Left colon (tissue), 2 donors: ENCODE measurements at places on chromosomes 7 and 10. TPM values are rescaled to one million over a fixed set of nuclear protein-coding genes. Genes with fewer than 3 reads are reported as not detected.

- DNase-seq: peak; percentile 69
Observed at GRCh38 chr7:94907026-94907810, at the start of gene PPP1R9A. TSS of gene PPP1R9A (plus strand) at chr7:94907594. CDS start at chr7:94910114, 2,520 bp downstream.

Gene SLC18A3
- total RNA-seq: 0.14 TPM

DNA sequence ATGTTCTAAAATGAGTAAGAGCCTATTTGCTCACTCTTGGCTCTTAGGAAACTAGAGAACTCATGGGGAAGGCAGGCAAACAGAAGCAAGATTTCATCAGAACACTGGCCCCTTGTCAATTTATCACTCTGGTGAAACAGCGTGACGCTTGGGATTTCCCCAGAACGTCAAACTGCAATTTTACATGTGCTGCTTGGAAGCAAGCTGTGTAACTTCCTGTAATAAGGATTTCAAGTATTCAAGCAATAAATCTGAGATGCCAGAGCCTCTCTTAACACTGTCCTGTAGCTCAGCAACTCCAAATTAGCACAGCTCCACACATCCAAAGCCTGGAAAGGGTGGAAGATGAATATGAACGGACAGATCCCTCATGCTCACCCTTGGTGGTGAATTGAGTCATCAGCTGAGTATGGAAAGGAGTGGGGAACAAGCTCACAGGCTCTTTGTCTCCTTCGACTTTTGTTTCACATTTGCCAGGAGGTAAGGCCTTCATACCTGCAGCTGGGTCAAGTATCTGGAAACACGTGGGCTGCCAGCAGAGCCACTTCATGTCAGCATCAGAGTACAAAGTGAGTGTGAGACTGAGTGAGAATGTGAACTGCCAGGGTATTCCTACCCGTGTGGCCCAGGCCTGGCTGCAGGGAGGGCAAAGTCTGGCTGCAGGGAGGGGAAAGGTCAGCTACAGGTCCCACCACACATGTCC is 140.4 kb upstream of the NAMPT start:
- DNase-seq: peak; percentile 69

Gene LIPN
- total RNA-seq: not detected

- no peak for DNase-seq
Observed at GRCh38 chr10:60896033-60896432, 48.0 kb downstream of the RHOBTB1 start.

Gene PMS2
- total RNA-seq: 10.7 TPM

Gene C10orf105
- total RNA-seq: not detected

DNA sequence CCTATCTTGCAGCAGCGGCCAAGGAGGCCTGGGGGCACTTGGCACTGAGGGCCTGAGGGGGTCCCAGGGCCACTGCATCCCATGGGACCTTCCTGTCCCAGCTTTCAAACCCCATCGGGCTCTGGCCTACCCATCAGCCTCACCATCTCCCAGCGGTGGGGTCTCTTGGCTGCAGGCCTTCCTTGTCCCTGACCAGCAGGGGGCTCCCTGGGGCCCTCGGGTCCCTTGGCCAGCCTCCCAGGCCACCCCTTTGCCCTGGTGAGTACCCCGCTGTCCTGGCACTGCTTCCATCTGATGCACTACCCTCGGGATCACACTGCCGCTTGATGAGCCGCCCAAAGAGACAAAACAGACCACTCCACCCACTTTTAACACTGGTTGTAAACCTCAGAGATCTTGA is 43.5 kb downstream of the YKT6 start:
- DNase-seq: no peak

Gene SUN3
- not detected for total RNA-seq

GRCh38 chr10:99329304-99329553 is at the start of gene CNNM1:
TSS of gene CNNM1 (plus strand) at chr10:99329356. CDS start at chr10:99329388, 32 bp downstream.
- peak; percentile 21 for DNase-seq

Gene FBXO24
- 0.34 TPM for total RNA-seq

- DNase-seq: no peak
Observed at GRCh38 chr10:116476461-116476860, 48.8 kb downstream of the PNLIPRP3 start.

DNA sequence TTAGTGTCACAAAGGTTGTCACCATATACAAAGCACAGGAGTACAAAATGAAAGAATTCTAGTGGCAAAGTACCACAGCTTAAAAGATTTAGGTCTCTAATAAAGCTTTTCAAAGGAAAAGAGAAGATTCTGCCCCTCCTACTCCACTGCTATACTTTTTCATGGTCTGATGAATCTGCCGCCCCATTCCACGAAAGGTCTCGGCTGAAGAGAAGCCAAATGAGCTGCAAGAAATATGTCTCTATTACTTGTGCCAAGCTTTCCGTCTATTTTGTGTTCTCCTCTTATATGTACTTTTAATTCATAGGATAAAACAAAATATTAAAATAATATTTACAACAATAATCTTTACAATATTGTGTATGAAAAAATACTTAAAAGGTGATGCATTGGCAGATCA is 222.6 kb downstream of the ANK3 start:
- DNase-seq: no peak

Gene GRID1
- total RNA-seq: 1.0 TPM

GRCh38 chr10:129784291-129784690 is 179.8 kb downstream of the EBF3 start:
- no peak for DNase-seq

DNA sequence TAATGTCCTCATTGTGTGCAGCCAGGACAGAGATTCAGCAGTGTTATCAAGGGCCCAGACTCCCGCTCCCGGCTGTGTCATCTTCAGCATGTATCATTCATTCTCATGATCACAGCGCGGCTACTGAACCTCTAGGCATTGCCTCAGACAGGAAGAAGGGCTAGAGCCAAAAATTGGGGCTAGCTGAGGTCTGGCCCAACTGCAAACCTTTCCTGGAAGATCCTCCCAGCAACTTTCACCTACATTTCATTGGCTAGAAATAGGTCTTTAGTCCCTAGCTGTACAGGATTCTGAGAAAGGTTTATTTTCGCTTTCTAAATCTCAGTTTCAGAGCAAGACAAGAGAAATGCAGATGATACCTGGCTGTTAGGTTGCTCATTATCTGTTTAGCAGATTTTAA is 81.9 kb downstream of the CREM start:
- DNase-seq: no peak

GRCh38 chr7:116041615-116042014 is 11.1 kb upstream of the TFEC start:
- DNase-seq: no peak

DNA sequence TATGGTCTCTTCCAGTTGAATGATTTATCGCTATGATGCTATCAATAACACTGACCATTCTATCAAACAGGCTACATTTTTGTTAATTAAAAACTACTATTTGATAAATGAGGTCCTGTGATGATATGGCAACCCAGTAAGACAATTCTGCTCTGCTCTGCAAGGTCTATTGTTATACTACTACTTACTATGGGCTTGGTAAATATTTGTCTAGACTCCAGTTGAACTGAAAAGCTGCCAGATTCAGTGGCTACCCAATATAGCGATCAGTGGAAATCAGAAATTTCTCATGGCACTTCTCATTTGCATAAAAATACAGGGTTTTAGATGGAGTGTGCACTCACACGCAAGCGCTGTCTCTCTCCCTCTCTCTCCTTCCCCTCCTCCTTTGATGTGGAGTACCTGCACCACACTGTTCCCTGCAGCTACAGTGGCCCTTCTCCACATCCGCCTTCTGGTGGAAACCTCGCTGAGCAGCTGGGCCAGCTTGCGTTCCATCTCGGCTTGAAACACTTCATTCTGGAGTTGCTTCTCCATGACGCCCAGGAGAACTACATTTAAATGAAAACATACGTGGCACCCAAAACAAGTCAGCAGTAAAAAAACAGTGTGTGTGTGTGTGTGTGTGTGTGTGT is 77.9 kb downstream of the KIAA1549 start:
- no peak for DNase-seq

GRCh38 chr10:104218751-104219150 is 13.4 kb downstream of the CFAP43 start:
- no peak for DNase-seq

DNA sequence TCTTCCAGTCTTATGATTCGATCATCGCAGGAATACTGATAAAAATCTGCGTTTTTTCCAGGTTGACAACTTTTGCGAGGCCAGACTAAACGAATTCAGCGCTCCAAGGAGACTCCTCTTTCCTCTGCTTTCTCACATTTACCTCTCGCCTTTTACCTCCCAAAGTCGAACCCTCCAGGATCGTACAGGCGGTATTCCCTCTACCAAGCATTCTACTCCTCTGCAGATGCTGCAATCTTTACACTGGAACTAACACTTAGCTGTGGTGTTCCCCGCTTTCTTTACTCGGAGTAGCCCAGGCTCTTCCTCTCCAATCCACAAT is 449 bp downstream of the NUDT5 start:
- no peak for DNase-seq

DNA sequence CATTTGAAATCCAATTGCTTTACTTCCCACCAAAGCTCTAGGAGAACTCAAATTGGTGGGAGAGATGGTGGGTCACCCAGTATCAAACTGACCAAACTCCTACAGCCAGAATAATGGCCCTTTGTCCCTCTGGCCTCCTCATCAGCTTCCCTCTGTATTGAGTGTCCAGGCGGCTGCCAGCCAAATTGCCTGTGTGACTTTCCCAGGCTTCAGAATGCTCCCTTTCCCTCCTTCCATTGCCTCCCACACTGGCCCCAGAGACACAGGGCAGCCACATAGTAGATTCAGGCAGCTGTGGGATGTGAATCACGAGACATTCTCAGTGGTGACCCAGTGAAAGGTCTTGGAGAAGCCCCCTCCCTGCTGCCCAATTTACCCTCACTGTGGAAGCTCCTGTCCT is 12.7 kb upstream of the VDAC2 start:
- DNase-seq: no peak

GRCh38 chr7:128164955-128165670 is 76.0 kb upstream of the LEP start:
- no peak for DNase-seq

- DNase-seq: no peak
Observed at GRCh38 chr10:4094751-4095150, 309.7 kb upstream of the KLF6 start.

DNA sequence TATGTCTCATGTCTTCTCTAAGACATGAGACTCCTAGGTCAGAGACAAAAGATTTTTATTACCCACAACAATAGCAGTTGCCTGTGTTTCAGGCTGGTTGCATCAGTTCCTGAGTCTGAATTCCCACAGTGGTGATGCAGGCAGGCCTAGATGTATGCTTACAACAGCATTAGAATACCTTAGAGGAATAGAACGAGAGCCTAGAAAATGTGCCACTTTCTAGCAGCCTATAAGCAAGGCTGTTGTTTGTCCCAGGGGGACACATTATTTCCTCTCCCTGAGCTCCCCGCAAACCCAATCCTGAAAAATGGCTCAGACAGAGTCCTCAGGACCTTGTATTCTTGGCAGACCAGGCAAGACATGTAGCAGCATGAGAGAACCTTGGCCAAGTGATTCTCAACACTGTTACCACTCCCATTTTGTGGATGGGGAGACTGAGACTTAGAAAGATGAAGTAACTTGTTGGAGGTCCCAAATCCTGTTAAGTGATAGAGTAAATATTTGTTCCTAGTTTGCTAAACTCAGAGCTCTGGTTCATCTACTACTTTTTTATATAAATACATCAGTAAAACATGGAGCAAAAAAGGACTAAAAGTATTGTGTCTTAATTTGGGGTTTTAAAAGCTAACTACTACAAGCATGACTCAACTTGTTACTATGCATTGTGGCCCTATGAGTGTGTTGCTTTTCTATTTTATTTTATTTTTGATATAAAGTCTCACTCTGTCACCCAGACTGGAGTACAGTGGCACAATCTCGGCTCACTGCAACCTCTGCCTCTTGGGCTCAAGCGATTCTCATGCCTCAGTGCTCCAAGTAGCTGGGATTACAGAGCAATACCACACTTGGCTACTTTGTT is 14.2 kb downstream of the VTI1A start:
- no peak for DNase-seq

DNA sequence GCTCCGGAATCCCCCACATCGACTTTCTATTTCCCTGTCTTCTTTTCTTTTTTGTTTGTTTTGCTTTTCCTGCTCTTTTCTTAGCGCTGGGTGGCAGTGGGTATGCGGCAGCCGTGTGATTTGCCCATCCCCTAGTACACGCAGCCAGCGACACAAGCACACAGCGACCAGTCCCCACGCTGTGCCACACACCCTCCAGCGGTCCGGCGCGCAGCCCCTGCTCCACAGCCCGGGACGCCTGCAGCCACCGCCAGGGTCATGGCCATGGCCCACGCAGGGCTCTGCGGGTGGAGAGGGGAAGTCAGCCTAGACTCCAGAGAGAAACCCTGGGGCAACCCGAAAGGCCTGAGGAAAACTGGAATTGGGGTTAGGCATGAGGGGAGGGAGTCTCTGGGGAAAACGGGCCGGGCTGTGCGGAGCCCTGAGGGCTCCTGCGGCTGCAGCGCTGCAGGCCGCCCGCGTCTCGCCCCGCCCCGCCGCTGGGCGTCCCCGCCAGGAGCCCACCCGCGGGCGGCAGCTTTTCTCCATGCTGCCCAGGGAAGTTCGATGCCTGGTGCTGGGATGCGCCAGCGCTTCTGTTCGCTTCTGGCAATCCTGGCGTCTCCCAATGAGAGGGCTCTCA is 2.5 kb downstream of the CHRM2 start:
- no peak for DNase-seq

GRCh38 chr7:136845899-136846465 is 22.5 kb upstream of the CHRM2 start:
- no peak for DNase-seq

Gene SNX10
- 2.4 TPM for total RNA-seq

DNA sequence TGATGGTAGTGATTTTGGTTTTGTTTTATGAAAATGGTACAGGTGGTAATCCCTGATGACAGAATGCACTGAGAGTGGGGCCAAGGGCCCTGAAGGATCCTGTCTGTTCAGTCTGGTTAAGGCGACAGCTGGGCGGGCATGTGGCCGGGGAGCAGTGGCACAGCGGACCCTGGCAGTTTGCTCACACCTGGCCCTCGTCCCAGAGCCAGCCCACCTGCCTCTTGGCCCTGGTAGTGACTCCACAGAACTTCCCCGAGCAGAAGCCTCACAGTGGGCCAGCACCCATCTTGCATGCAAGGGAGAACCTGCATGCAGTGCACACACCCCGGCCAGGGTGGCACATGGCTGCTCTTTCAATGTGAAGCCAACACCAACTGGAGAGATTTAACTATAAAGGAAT is 82.8 kb downstream of the ALOX5 start:
- DNase-seq: no peak

GRCh38 chr7:54749200-54749599 is 9.8 kb downstream of the SEC61G start:
- no peak for DNase-seq

Gene DAGLB
- 20.1 TPM for total RNA-seq

Gene LRRC18
- total RNA-seq: not detected

- DNase-seq: no peak
Observed at GRCh38 chr10:49231086-49231820, 43.1 kb upstream of the TMEM273 start.

Gene EVX1
- 0.87 TPM for total RNA-seq
